ENCODE measurements at places on chromosomes 3 and 15.

DNA sequence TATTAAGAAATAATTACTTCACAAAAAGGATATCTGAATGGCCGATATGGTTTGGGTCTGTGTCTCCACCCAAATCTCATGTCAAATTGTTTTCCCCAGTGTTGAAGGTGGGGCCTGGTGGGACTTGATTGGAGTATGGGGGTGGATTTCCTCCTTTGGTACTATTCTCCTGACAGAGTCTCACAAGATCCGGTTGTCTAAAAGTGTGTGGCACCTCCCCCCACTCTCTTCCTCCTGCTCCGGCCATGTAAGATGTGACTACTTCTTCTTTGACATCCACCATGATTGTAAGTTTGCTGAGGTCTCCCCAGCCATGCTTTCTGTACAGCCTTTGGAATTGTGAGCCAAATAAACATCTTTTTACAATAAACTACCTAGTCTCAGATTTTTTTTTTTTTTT is 34.5 kb downstream of the ZBTB11 start:
- no peak for DNase-seq

DNA sequence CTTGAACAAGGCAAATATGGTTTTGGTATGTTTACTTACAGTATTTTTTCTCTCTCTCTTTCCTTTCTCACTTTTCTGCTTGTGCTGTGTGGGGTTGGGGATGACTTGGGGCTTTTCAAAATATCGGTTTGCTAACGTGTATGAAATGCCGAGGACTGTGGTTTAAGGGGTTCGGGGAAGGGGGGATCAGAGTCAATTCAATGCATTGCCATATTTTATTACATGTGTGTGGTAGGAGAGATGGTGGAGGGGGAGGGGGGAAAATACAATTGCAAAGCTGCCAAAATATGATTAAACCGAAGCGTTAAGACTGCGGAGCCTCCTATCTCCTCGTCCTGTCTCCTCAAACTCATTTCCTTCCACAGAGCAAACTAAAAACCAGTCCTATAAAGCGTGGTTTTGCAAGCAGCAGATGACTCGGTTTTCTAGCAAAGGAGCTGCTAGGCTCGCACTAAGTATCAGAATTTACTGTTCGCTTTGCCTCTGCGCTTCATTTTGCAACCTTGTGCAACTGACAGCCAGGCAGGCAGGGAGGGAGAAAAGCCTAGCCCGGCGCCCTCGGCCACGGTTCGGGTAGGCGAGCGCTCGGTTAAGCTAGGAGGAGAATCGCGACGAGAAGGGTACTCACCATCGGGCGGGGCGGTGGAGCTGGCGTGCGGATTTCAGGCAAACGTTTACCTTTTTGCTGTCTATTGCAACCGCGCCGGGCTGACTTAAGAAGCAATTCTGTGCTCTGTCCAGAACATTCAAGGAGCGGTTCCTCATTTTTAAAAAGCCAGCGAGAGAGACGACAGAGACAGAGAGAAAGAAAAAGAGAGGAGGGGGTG is 4.0 kb upstream of the NR2F2 start:
- DNase-seq, result no peak

- DNase-seq, result no peak
These were observed 57.4 kb downstream of the TIGIT start for GRCh38 chr3:114351123-114351821.

DNA sequence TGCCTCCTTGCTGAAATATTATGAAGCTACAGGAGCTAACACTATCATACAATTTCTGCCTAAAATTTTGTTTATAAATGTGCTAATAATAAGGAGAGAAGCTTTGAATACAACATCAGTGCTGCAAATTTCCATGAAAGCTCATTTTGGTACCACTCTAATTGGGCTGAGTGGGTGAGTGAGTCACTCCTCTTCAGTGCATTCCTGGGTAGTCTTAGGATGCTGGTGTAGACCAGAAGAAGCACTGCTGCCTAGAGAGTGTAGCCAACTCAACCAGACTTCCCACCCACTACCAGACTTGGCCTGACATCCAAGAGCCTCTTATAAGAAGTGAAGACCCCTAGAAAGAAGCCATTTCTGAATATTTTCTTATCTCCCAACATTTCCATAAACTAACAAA is 32.5 kb upstream of the CCDC54 start:
- no peak for DNase-seq

DNA sequence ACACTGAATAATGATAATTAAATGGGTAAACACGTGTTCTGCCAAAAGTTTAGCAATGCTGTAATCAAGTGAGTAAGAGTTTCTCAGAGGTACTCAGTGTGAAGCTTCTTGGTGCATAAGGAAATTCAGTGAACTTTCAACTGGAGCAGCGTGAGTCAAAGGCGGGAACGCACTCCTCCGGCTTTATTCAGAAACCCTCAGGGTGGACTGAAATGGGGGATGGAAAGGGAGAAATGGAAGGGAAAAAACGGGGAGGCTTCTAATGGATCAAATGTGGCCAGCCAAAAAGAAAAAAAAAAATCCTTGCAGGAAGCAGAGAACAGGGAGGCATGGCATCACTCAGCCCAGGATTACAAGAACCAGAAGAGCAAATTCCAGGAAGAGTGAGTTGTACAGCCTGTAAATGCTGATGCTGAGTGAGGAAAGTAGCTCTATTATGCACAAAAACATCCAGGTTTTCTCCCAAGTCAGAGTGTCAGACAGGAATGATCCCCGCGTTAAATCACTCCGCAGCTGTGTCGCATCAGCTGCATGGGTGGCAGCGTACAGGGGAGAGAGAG is 85.3 kb downstream of the ASB7 start:
- DNase-seq, result no peak

DNA sequence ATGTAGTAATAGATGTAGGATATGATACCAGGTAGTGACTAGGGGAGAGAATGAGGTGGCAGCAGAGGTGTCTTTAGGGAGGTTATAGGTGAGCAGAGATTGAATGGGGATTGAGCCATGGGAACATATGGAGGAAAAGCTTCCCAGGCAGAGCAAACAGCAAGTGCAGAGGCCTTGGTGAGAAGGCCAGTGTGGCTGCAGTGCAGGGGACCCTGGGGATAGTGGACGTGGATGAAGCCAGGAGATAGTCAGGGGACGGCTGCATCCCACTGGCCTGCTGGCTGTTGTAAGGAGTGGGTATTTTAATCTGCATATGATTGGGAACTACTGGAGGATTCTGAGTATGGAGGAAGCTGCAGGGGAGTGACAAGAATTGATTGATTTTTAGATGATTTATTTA is 62.7 kb upstream of the TRAK1 start:
- DNase-seq, result no peak

- DNase-seq, result no peak
These were observed 827.1 kb downstream of the PLOD2 start for GRCh38 chr3:145333931-145334330.

- DNase-seq, result no peak
These were observed 43.7 kb downstream of the PARP15 start for GRCh38 chr3:122621112-122621511.

DNA sequence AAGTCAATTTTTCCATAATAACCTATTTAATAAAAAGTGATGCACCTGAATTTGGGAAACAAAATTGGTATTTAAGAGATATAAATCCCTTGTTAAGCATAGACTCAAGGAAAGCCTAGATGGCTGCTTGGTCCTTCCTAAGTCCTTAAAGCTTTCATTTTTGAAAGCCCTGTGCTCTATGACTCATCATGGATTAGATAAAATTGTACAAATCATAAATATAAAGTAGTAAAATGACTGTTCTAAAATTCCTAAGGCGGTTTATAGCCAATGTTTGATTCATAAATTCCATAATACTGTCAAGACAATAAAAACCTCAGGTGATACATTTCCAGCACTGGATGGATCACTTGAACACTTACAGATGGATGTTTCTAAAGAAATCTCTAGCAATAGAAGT is 730.8 kb upstream of the EPHA6 start:
- DNase-seq, result no peak

GRCh38 chr3:134606033-134607025 is 44.5 kb downstream of the KY start:
- no peak for DNase-seq

GRCh38 chr3:46549408-46549904 is 16.6 kb downstream of the LRRC2 start:
- DNase-seq, result no peak

DNA sequence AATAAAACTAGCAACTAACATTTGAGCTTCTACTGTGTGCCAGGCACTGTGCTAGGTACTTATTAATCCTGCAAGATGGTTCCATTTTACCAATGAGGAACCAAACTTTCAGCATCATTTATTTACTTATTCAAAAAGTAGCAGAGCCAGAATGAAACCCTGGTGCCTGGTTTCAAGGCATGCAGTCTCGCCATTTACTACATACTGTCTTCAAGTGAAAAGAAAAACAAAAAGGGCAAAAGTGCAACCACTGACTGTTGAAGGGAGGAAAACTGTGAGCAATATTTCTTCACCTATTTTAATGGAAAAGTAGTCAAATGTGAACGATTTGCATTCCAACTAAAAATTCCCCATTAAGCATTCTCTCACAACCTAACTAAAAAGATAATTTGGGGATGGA is 8.7 kb downstream of the DCUN1D1 start:
- no peak for DNase-seq

GRCh38 chr15:33960549-33960935 is 7.8 kb upstream of the CHRM5 start:
- no peak for DNase-seq

GRCh38 chr3:141878817-141879216 is 2.4 kb downstream of the ATP1B3 start:
- DNase-seq, result no peak

- DNase-seq, result no peak
These were observed 39.6 kb upstream of the LAMP3 start for GRCh38 chr3:183202004-183202722.

All from stimulated activated CD4-positive, alpha-beta T cell treated with anti-CD3 and anti-CD28 coated beads, TNF-alpha, amount 100 ng/mL, for 4 hours (primary cell).